ENCODE measurements at places on chromosomes 2 and 18.

DNA sequence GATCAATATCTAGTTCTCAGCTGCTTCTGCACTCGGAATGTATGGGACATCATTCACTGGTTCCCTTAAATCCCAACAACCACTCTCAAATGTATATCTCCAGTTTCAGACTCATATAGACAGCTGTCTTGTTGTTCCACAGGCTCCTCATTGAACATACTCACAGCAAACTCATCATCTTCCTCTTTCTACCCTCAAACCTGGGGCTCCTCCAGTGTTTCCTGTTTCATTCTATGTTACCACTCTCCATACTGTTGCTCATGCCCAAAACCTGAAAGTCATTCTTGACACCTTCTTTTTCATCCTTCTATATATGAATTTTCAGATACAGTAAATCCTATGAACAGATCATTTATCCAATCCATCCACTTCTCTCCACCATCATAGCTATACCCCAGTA lies 18.7 kb upstream of the REL start:
- H3K27me3 ChIP-seq = no peaks in the 10 kb centered on the region
- no peaks in the 10 kb centered on the region for H3K4me1 ChIP-seq
- no peaks in the 10 kb centered on the region for H3K36me3 ChIP-seq
- DNase-seq = no peak

GRCh38 chr2:232880764-232881351 lies 10.8 kb downstream of the SNORC start:
- H3K36me3 ChIP-seq = no peaks in the 10 kb centered on the region
- no peaks in the 10 kb centered on the region for H3K4me1 ChIP-seq
- no peak overlapping the region for H3K27ac ChIP-seq
- no peak overlapping the region for H3K4me3 ChIP-seq
- no peaks in the 10 kb centered on the region for H3K27me3 ChIP-seq
- no peak for DNase-seq

DNA sequence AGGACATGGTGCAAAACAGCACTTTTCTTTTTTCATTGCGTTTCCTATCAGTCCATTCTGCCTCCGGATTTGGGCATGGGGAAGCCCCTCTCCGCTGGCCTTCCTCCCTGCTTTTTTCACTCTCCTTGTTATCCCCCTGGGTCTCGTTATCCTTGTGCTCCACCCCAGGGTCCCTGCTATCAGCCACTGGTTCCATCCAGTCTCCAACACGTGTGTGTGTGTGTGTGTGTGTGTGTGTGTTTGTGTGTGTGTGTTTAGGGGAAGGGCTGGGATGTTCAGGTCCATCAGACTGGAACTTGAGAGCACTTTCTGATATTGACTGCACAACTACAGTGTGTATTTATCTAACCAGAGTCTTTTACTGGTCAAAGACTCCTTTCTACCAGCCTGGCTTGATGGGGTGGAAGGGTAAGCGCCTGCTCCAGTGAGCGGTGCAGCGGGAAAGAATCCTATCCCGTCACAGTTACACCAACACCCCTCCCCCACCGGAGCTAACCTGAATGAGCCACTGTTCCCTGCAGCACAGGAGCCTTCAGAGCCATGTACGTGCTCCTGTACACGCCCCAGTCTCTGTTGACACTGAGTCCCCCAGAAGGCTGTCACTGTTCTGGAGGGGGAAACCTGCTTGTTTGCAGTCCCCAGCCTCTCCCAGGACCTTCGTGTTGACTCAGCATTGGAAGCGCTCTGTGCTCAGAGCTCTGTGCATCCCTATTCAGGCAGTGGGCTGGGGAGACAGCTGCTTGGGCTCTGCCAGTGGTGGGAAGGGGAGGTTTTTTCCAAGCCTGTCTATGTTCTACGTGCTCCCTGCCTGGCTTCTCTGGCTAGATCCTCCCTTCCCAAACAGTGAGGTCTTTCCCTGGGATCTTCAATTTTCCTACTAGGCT lies 4.6 kb downstream of the INHA start:
- no peaks in the 10 kb centered on the region for H3K4me1 ChIP-seq
- no peaks in the 10 kb centered on the region for H3K27me3 ChIP-seq
- DNase-seq = peak; percentile 55
- no peaks in the 10 kb centered on the region for H3K36me3 ChIP-seq

DNA sequence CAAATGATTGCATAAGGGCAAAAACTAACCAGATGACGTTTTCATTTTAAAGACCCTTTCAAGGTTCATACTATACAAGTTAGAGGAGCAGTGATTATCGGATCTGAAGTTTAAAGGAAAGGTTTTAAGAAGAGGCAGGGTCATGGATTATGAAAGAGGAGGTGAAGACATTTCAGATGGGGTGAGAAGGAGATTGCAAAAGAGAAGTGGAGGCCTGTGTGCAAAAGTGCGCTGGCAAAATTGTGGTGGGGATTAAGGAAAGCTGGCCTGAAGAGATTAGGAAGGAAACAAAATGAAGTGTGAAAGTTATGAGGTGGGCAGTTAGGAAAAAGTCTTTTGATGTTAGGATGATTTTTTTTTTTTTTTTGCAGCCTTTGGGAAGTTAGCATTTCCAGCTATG lies 935.7 kb upstream of the FAM98A start:
- H3K36me3 ChIP-seq = no peaks in the 10 kb centered on the region
- no peaks in the 10 kb centered on the region for H3K4me1 ChIP-seq
- H3K27ac ChIP-seq = no peak overlapping the region
- DNase-seq = no peak
- H3K27me3 ChIP-seq = no peaks in the 10 kb centered on the region

- H3K36me3 ChIP-seq = no peaks in the 10 kb centered on the region
- H3K4me1 ChIP-seq = no peaks in the 10 kb centered on the region
- no peak for DNase-seq
- H3K4me3 ChIP-seq = no peak overlapping the region
- H3K27ac ChIP-seq = no peak overlapping the region
Observed at GRCh38 chr18:52481116-52481515, 141.1 kb downstream of the DCC start.

DNA sequence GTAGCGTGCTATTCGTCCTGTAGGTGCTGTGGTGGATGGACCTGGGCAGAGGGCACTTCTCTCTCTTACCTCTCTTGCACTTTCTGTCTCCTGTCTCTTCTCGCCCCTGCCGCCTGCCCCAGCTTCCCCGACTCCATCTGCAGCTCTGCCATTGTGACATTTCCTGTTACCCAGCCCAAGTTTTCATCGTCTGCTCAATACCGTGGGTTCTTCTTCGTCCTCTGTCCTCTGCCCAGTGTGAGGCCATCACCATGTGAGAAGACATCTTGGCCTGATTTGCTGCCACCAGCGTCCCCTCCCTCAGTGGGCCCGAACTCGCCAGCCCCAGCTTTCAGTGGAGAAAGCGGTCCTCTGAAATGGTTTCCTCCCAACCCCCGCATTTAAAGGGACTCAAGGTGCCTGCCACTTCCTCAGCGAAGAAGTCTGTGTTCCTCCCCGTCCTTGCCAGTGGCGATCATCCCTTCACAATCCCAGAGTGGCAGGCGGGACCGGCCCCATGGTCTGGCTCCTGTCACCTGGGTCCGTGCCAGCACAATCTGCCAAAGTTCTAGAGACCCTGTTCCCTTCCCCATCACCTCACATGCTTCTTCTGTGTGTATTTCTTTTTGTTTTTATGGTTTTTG lies 18.0 kb downstream of the TGOLN2 start:
- H3K36me3 ChIP-seq = no peaks in the 10 kb centered on the region
- H3K27ac ChIP-seq = no peak overlapping the region
- no peak for DNase-seq
- no peaks in the 10 kb centered on the region for H3K4me1 ChIP-seq
- no peaks in the 10 kb centered on the region for H3K27me3 ChIP-seq
- H3K4me3 ChIP-seq = no peak overlapping the region

Measured in aorta (tissue), 5 donors.